ENCODE measurements at places on chromosomes 2 and 18.

GRCh38 chr2:20670315-20671035 is 3.5 kb downstream of the GDF7 start:
- peak; percentile 64 for DNase-seq

DNA sequence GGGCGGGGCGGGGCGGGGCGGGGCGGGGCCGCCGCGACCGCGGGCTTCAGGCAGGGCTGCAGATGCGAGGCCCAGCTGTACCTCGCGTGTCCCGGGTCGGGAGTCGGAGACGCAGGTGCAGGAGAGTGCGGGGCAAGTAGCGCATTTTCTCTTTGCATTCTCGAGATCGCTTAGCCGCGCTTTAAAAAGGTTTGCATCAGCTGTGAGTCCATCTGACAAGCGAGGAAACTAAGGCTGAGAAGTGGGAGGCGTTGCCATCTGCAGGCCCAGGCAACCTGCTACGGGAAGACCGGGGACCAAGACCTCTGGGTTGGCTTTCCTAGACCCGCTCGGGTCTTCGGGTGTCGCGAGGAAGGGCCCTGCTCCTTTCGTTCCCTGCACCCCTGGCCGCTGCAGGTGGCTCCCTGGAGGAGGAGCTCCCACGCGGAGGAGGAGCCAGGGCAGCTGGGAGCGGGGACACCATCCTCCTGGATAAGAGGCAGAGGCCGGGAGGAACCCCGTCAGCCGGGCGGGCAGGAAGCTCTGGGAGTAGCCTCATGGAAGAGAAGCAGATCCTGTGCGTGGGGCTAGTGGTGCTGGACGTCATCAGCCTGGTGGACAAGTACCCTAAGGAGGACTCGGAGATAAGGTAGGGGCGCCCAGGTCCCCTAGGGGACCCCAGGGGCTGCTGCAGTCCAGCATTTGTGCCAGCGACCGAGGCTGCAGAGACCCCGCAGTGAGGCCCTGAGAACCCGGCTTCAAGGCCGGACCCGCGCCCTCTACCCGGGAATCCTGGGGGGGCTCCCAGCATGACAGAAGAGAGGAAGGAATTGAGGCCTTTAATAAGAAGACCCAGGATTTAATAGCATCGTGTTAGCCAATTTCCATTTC is at the start of gene KHK:
TSS of gene KHK (plus strand) at position 49 of the 870 bp plus-strand sequence. CDS start at position 537, 488 bp downstream.
- DNase-seq, result no peak

GRCh38 chr2:239778861-239779558 is 246.1 kb downstream of the NDUFA10 start:
- no peak for DNase-seq

DNA sequence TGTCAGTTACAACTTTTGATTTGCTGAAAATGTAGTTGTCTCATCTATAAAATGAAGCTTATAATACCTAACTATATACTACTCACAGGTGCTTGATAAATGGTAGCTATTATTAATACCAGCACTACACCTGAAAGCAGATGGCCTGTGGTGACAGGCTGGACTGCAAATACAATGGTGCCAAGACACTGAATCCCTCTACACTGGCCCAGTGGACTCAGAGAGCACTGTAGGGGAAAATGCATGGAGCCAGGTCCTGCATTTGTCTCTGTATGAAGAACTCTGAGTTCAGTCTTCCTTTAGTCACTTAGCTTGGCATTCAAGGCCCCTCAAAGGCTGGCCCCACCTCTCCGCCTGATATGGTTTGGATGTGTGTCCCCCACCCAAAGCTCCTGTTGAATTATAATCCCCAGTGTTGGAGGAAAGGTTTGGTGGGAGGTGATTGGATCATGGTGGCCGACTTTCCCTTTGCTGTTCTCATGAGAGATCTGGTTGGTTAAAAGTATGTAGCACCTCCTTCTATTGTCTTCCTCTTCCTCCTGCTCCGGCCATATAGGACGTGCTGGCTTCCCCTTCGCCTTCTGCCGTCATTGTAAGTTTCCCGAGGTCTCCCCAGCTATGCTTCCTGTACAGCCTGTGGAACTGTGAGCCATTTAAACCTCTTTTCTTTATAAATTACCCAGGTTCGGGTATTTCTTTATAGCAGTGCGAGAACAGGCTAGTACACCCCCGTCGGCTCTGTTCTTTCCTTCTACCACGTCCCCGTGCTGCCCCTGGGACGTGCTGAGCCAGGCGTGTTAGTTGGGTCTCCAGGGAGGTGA is 11.1 kb upstream of the NTSR2 start:
- DNase-seq, result no peak

DNA sequence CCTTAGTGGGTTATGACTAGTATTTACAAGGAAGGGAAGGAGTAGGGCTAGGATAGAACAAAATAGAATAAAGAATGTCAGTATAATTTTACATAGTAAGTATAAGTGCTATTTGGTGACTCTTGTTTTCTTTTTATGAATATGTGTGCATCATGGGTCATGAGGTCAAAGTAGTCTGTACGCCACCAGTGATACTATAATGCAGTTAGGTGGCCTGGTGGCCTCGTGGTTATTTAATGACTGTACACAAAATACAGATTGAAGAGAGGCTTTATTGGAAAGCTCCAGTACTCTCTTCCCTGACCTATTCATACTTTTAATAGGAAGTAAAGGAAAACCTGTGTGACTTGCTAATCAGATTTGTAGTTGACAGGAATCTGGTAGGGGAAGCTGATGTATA is 27.3 kb downstream of the CAB39 start:
- DNase-seq, result no peak

- no peak for DNase-seq
Measured at GRCh38 chr18:34704823-34705222, 5.3 kb upstream of the DTNA start.

DNA sequence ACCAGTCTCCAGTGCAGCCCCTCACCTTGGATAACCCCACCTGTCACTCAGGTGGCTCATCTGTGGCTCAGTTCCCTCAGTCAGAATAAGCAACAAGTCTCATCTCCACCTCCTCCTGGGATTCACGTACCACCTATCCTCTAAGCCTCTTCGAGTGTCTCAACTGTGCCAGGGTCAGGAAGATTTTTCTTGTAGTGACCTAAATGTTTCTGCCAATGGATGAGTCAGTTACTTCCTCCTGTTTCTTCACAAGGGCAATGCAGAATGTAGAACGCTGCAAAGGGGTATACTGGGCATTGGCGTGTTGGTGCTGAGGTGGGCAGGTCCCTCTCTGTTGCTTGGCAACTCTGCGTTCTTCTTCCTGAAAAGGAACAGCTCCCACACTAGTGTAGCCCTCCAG is 213.3 kb upstream of the CXCR4 start:
- no peak for DNase-seq

DNA sequence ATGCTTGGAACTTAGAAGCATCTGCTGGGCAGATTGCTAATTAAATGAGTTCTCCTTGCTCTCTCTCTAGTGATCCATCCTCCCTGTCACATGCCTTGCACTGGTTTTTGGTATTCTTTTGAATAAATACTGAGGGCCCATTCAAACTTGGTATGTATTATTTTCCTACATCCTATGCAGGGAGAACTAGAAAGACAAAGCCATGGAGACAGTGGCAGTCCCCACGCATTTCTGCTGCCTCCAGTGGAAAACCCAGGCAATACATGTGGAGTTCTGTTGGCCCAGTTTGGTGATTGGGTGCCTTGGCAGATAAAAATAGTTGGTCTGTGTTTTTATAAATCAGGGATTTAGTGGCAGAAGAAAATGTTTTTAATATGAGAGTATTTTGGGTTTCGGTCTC is 68.7 kb downstream of the DIS3L2 start:
- no peak for DNase-seq

GRCh38 chr2:101160454-101160853 is 9.3 kb upstream of the TBC1D8 start:
- DNase-seq, result no peak

DNA sequence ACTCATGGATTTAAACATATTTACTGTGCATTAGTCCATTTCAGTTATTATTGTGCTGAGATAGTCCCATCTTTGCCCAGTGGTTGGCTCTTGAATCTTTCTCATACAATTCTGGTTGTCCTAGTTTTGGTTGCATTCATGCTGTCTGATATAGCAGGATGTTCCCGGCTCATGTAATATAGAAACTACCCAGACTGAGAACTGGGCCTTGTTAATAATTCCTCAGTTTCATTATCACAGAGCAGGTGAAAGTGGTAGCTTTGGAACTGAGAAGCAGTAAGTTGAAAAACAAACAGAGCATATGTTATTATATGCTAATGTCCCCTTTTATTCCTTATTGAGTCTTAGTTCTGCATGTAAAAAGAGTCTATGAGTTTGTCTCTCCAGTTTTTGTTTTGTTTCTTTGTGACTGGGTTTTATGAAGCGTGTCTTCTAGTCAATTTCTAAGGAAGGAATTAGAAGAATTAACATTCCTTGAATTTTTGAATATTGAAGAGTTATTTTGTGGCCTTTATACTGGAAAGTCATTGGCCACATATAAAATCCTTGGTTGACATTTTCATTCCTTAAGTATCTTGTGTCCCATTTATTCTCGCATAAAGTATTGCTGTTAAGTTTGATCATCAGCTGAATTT is 43.3 kb downstream of the EIF5B start:
- DNase-seq, result no peak

DNA sequence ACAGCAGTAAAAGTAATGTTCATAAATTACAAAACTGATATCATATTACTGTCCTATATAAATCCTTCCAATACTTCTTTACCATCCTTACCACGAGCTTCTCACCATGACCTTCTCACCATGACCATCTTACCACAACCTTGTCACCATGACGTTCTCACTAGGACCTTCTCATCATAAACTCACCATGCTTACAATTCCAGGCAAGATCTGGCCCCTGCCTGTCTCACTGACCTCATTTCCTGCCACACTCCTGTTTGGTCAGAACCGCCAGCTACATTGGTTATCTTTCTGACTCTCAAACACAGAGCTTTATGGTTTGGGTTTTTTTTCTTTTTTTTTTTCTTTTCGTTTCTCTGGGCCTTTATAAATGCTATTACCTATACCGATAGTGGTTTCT is 827.6 kb downstream of the RNF144A start:
- DNase-seq, result no peak
